ENCODE measurements at places on chromosomes 3 and 15. TPM values are rescaled to one million over a fixed set of nuclear protein-coding genes. Genes with fewer than 3 reads are reported as not detected.

GRCh38 chr3:123331006-123331405, 117.9 kb downstream of the ADCY5 start:
- no peaks in the 10 kb centered on the region for H3K36me3 ChIP-seq
- no peak overlapping the region for H3K4me3 ChIP-seq
- H3K27me3 ChIP-seq: no peaks in the 10 kb centered on the region
- DNase-seq: no peak
- peak overlapping the region; percentile 16 for H3K27ac ChIP-seq

GRCh38 chr3:194556086-194557056, 69.6 kb upstream of the ATP13A3 start:
- H3K4me1 ChIP-seq: no peaks in the 10 kb centered on the region
- no peaks in the 10 kb centered on the region for H3K27me3 ChIP-seq
- DNase-seq: no peak
- no peaks in the 10 kb centered on the region for H3K36me3 ChIP-seq
- H3K27ac ChIP-seq: no peak overlapping the region

- no peak overlapping the region for H3K4me3 ChIP-seq
- DNase-seq: no peak
- peaks cover 24% of the 10 kb centered on the region for H3K36me3 ChIP-seq
- no peaks in the 10 kb centered on the region for H3K27me3 ChIP-seq
Measured at GRCh38 chr15:85142312-85142711, 160.7 kb downstream of the PDE8A start.

- peak; percentile 55 for DNase-seq
- no peaks in the 10 kb centered on the region for H3K36me3 ChIP-seq
- H3K4me3 ChIP-seq: no peak overlapping the region
- H3K27me3 ChIP-seq: no peaks in the 10 kb centered on the region
- no peak overlapping the region for H3K27ac ChIP-seq
- peaks cover 6% of the 10 kb centered on the region for H3K4me1 ChIP-seq
Measured at GRCh38 chr15:76994001-76994400, 925 bp upstream of the PSTPIP1 start.

IGSF11 gene
- total RNA-seq: 4.2 TPM

GRCh38 chr3:22704166-22704565, 499.0 kb upstream of the UBE2E2 start:
- H3K27me3 ChIP-seq: no peaks in the 10 kb centered on the region
- no peak overlapping the region for H3K4me3 ChIP-seq
- no peak overlapping the region for H3K27ac ChIP-seq
- no peaks in the 10 kb centered on the region for H3K4me1 ChIP-seq

SECISBP2L gene
- 31.9 TPM for total RNA-seq

SCAMP5 gene
- total RNA-seq: 0.97 TPM

DNA sequence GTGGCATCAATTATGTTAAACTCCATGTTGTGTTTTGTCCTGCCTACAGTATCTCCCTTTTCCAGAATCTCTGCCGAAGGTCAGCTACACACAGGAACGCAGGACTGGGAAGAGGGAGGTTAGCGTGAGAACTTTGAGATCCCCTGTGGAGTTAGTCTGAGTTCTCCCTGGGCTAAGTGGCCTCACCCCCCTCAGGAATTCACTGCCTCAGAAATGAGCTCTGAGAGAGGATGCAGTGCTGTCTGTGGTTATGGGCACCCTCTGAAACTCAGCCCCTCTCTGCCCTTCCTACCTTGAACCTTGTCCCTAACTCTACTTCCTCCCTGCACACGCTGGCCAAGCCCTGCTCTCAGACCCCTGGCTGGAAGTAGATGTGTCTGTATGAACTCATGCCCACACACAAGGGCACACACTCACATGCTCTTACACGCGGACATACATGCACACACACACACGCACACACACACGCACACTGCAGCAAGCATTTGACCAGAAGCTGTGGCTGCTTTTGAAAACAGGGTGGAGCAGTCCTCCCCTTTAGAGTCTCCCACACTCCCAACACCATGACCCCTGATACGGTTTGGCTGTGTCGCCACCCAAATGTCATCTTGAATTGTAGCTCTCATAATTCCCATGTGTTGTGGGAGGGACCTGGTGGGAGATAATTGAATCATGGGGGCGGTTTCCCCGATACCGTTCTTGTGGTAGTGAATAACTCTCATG, 5.3 kb upstream of the VIPR1 start:
- peaks cover 18% of the 10 kb centered on the region for H3K27me3 ChIP-seq
- no peaks in the 10 kb centered on the region for H3K36me3 ChIP-seq
- H3K4me3 ChIP-seq: no peak overlapping the region
- DNase-seq: no peak

ELP6 gene
- total RNA-seq: 21.2 TPM

- no peaks in the 10 kb centered on the region for H3K4me1 ChIP-seq
- no peaks in the 10 kb centered on the region for H3K36me3 ChIP-seq
- H3K27ac ChIP-seq: no peak overlapping the region
- no peaks in the 10 kb centered on the region for H3K27me3 ChIP-seq
Measured at GRCh38 chr15:85302271-85302670, 78.1 kb upstream of the AKAP13 start.

SLC6A1 gene
- 0.30 TPM for total RNA-seq

- DNase-seq: no peak
- H3K27me3 ChIP-seq: no peaks in the 10 kb centered on the region
- H3K4me1 ChIP-seq: peaks cover 18% of the 10 kb centered on the region
- H3K27ac ChIP-seq: no peak overlapping the region
- no peak overlapping the region for H3K4me3 ChIP-seq
- H3K36me3 ChIP-seq: peaks cover 29% of the 10 kb centered on the region
Measured at GRCh38 chr3:63900459-63900858, 11.7 kb downstream of the SCAANT1 start.

DNA sequence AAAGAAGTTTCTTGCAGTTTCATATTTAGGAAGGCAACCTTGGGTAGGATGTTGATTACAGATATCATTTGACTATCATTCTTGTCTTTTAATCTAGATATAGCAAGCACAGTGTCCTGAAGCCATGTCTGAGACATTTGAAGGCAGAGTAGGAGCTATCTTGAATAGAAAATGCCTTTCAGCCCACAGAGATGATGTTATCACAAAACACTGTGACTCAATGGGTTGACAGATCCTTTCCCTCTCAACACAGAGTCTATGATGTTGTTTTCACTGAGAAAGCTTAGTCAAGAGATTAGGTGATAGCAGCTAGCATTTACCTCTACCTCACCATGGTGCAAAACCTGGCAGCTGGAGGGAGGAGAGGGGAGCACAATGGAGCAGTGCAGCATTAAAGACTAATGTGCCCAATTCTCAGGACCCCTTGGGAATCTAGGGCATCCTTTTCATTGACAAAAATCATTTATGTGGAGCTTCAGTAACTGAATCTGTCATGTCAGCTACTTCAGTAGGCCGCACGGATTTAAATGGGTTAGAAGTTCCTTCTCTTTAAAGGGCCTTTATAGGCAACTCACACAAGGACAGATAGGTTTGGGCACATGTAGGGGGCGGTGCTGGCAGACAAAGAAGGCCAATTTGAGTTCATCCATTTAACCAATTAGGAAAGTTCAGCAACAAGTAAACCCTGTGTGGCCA, 121.8 kb downstream of the AGBL1 start:
- H3K36me3 ChIP-seq: no peaks in the 10 kb centered on the region
- no peak overlapping the region for H3K4me3 ChIP-seq
- H3K4me1 ChIP-seq: peaks cover 7% of the 10 kb centered on the region
- no peak for DNase-seq

MYL3 gene
- total RNA-seq: 2,071 TPM

CHDH gene
- 1.8 TPM for total RNA-seq

GRCh38 chr3:66019896-66020295, 18.8 kb downstream of the MAGI1 start:
- peaks cover 11% of the 10 kb centered on the region for H3K4me1 ChIP-seq
- no peak for DNase-seq
- H3K36me3 ChIP-seq: no peaks in the 10 kb centered on the region
- H3K27me3 ChIP-seq: no peaks in the 10 kb centered on the region

DNA sequence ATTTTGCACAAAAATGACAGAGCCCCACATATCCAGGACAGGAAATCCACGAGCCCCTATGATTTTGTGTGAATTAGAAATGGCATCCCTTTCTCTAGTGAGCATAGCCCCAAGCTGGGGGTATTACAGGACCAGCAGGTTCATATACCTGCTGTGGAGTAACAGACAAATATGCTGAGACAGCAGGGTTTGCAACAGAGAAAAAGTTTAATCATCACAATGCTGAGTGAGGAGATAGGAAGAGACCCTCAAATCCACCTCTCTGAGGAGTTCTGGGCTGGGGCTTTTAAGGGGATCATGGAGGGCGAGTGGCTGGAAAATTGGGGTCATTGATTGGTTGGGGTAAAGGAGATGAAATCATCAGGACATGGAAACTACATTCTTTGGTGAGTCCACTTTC, 8.4 kb upstream of the MYZAP start:
- no peak overlapping the region for H3K27ac ChIP-seq
- H3K36me3 ChIP-seq: no peaks in the 10 kb centered on the region
- no peak for DNase-seq
- H3K4me1 ChIP-seq: no peaks in the 10 kb centered on the region
- H3K27me3 ChIP-seq: no peaks in the 10 kb centered on the region

Measured in psoas muscle (tissue), 8 donors.